ENCODE measurements at places on chromosomes 2 and 18.

GRCh38 chr18:49743117-49743567 lies 70.2 kb downstream of the ACAA2 start:
- no peak for DNase-seq

GRCh38 chr2:5854797-5855196 lies 162.6 kb downstream of the SOX11 start:
- DNase-seq, result no peak

- DNase-seq, result no peak
Observed at GRCh38 chr2:186347472-186347871, 138.6 kb upstream of the ZC3H15 start.

DNA sequence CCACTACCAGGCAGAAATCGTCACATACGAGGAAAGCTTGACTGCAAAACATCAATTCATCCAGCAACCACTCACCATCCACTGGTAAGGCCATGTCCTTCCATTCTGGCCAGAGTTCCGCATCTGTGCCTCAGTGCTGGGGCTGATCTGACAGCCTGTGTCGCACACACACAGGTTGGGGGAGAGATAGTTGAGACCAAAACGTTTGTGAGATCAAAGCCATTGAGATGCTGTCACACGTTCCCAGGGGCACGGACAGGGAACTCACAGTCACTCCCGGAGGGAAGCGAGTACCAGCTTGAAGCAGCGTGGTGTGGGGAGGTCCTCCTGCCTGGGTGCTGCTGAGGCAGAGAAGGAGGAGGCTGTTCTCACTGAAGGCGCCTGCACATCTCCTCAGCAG lies 458.5 kb upstream of the SALL3 start:
- DNase-seq, result no peak

- no peak for DNase-seq
Observed at GRCh38 chr2:121837591-121837990, 82.1 kb downstream of the TSN start.

GRCh38 chr2:109217362-109218086 lies 88.5 kb downstream of the SH3RF3 start:
- no peak for DNase-seq

DNA sequence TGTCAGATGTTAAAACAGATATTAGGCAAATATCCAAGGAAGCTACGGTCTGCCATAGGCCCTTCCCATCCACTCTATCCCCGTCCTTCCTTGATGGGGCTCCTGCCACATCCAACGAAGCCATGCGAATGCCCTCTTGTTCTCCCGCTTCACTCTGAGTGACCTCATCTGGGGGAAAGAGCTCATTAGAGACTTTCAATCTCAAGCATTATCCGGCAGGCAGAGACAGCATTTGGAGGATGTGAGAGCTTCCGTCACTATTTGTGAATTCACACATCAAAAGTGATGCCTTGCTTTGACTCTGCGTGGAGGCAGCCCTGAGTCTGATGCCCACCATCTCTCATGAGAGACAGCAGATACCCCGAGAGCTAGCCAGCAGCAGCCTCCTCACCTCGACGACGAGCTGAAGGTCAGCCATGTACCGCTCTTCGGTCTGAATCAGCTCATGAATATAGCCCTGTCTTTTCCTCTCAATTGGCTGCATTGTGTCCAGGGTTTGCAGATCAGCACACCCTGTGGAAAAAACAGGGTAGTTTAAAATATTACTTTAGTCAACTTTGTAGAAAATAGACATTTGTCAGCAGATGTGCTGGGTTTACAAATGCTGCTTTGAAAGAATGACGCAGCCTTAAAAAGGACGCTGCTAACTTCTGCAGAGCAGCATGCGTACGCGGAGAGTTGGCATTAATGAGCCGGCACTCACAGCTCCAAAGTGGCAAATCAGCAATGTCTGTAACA lies 45.9 kb downstream of the FAM228A start:
- no peak for DNase-seq

DNA sequence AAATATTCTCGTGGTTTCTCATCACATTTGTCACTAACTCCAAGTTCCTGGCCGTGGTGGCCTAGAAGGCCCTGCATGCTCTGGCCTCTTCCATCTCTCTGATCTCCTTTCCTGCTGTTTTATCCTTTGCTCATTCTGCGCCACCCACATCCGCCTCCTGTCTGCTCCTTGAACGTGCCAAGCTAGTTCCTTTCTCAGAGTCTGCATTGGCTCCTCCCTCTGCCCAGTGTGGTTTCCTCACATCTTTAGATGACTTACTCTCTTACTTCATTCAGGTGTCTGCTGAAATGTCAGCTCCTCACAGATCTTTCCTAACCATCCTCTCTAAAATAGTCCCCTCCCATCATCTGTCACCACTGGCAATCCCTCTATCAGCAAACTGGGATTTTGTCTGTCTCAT lies 158.6 kb upstream of the RBMS1 start:
- DNase-seq, result peak; percentile 67

GRCh38 chr18:23106575-23106974 lies 28.7 kb upstream of the CABLES1 start:
- no peak for DNase-seq

DNA sequence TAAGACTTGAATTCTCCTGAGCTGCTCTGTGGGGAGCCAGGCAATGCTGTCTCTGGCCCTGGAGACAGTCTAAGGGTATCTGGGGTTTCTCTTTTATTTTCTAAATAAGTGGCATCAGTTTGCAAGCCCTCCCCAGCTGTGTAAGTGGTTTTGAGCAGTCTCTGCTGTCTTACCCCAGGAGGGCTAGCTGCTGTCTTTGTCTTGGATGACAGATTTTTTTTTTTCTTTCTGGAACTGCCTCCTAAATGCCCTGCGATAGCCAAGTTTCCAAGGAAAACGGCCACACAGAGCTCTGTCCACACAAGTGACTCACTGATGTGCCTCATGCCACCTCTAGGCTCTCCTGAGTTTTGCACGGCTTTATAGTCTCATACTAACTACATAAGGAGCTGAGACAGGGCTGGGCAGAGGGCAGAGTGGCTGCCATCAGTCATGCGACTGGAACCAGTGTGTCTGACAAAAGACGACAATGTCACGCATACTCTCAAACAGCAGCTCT lies 37.2 kb upstream of the THOC1 start:
- no peak for DNase-seq

- DNase-seq, result no peak
Observed at GRCh38 chr2:95272781-95273180, 1.5 kb upstream of the PROM2 start.

- no peak for DNase-seq
Observed at GRCh38 chr2:110099471-110100225, 16.0 kb downstream of the MALL start.

DNA sequence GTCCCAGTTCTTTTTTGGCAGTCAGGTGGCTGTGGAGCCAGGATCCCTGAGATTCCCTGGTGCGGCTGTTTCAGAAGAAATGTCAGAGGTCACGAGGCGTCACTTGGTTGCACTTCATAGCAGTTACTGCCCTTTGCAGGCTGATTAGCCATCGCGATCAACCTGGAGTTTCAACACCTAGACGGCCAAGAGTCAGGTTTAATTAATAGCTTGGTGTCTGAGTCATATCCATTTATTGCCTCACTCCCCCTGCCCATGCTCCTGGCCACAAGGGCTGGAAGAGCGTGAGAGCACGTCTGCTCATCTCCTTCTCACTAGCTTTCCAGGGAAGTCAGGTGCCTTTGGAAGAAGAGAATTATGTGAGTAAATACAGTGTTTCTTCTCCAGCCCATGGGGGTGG lies 552.3 kb downstream of the TSN start:
- no peak for DNase-seq

GRCh38 chr2:64330281-64331113 lies 123.5 kb upstream of the LGALSL start:
- DNase-seq, result peak; percentile 28

DNA sequence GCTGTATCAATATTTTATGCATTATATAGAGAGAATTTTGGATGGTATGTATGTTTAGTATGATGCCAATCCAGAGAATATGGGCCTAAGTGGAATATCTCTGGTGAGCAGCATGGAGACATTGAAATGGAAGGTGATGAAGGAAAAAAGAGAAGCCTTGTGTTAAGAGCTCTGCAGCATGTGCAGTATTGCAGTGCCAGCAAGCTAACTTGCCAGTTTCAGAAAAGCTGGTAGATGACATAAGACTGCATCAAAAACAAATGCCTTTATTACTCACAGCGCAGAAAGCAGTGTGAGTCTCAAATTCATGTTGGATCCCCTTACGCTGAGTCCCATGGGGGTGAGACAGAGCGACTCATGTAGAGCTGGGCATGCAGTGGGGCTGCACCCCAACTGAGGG lies 280.2 kb downstream of the CTNNA2 start:
- DNase-seq, result no peak

- DNase-seq, result no peak
Observed at GRCh38 chr2:116955646-116956045, 858.8 kb upstream of the DDX18 start.

- no peak for DNase-seq
Observed at GRCh38 chr2:114864901-114865300, 422.5 kb downstream of the DPP10 start.

DNA sequence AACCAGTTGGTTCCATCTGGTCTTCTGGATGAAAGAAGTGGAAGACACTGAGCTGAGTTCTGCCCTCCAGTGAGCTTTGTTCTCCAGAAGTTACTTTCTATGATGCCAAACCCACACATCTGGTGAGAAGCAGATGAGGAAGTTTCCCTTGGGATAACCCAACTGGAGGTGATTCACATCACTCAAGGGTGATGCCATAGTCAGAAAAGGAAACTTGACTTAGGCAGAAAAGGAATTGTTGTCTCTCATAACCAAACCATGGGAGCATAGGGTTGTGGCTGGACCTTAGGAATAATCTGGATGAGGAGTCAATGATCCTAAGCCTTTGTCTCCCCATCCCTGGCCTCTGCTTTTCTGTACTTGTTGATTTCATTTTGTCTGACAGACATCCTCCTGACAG lies 43.7 kb downstream of the CDC42EP3 start:
- DNase-seq, result no peak

DNA sequence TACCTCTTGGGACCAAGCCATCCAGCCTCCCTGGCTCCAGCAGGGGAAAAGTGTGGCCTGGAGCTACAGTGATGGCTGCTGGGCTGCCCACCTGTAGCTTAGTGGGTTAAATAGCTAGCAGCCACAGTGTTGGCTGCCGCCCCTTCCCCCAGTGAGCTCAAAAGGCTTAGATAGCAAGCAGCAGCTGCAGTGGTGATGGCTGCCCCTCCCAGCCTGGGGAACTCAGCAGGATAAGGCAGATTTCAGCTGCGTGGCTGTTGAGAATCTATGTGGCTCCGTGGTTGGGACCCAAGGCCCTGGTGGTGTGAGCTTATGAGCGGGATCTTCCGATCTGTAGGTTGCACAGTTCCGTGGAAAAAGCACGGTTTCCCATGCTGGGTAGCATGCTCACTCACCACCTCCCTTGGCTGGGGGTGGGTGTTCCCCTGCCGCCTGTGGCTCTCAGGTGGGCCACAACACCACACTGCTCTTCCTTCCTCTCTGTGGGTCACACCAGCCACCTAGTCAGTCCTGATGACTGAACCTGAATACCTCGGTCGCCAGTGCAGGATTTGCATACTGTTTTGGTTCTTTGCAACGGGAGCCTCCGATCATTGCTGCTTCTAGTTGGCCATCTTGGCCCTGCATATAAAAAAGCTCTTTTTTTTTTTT lies 946.5 kb upstream of the FAM98A start:
- no peak for DNase-seq

DNA sequence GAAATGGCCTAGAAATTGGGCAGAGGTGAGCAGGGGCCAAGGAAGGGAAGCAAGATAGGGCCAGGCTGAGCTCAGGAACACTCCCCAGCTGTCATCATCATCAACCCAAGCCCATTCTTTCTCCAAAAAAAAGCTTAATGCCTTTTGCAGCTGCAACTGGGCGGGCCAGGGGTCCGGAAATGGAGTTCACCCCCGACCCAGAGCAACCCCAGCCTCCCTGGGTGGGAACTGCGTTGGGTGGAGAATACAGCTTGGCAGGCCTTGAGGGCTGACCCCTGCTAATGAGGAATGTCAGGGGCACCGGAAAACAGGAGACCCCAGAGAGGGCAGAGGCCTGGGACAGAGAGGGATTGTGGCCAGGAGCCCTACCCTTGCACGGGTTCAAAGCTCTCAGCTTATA lies 64.8 kb downstream of the TNS1 start:
- no peak for DNase-seq

DNA sequence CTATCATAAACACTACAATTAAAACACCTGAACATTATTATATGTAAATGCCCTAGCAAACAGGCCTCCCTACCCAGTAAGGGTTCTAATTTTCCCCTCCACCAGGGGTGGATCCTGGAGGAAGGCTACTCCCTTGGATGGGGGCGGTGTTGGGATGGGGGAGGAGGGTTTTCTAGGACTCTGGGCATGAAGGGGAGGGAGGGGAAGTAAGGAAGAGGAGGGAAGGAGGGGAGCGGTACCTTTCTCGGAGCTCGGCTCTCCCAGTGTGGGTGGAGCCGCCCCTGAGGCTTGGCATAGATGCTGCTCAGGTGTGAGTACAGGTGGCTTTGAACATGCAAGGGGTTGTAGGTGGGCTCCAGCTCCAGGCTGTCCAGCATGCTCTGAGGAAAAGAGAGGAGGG lies 5.4 kb downstream of the DOK1 start:
- no peak for DNase-seq

- DNase-seq, result peak; percentile 84
Observed at GRCh38 chr2:218301176-218301819, 9.0 kb upstream of the TMBIM1 start.

DNA sequence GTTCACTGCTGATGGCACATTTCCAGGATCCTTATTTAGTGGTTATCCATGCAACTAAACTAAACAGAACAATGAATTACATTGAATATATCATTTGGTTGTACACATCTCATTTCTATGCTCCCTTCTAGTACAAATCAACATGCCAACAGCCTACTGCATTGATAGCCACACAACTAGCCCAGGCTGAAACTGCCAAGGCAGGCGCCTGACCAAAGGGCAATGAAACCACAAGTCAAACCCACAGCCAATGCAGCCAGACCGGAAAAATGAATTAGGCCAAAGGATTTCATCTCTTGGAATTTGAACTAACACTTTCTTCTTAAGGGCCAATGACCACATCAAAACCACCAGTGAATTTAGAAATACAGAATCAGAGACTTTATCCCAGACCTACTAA lies 196.4 kb downstream of the NOL4 start:
- DNase-seq, result no peak

DNA sequence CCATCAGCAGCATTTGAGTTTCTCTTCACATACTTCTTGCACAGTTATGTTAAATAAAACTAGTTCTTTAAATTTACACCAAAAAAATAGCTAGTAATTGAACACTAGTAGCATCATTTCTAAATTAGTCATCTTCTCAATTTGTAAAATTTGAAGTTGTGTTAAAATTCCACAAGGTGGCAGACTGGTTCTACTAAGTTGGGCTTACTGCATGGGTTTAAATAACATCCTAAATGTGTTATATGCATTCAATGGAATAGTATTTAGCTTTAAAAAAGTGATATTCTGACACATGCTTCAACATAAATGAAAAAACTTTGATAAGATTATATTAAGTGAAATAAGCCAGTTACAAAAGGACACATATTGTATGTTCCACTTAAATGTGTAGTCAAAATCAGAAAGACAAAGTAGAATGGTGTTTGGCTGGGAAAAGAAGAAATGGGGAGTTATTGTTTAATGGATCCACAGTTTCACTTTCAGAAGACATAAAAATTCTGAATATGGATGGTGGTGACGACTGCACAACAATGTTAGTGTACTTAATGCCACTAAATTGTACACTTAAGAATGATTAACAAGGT lies 28.7 kb upstream of the RPRD1A start:
- DNase-seq, result no peak

GRCh38 chr2:70463997-70464396 lies 89.6 kb downstream of the TGFA start:
- DNase-seq, result no peak
